ENCODE measurements at places on chromosomes 3 and 15.
A peak's percentile ranks its signal among the peaks of the same experiment; 100 is the strongest.

GRCh38 chr3:133578548-133579191 lies 5.2 kb downstream of the CDV3 start:
- peak; percentile 18 for DNase-seq

DNA sequence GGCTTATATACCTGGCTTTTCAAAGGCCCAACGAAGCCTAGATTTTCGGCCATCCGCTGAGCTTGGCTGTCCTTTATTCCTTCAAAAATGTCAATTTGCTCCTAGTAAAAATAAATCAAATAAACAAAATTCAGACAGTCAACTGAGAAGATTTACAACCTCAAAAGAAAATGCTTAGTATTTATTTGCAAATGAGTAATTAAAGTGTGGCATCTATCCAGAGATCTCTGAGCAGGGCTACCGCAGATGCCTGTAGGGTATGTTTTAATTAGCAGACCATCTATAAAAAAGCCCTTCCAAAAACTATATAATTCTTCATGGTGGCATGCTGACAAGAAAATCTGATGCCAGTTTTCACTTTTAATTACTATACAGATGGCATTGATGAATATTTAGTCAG lies 136.2 kb downstream of the SUCLG2 start:
- DNase-seq, result no peak

DNA sequence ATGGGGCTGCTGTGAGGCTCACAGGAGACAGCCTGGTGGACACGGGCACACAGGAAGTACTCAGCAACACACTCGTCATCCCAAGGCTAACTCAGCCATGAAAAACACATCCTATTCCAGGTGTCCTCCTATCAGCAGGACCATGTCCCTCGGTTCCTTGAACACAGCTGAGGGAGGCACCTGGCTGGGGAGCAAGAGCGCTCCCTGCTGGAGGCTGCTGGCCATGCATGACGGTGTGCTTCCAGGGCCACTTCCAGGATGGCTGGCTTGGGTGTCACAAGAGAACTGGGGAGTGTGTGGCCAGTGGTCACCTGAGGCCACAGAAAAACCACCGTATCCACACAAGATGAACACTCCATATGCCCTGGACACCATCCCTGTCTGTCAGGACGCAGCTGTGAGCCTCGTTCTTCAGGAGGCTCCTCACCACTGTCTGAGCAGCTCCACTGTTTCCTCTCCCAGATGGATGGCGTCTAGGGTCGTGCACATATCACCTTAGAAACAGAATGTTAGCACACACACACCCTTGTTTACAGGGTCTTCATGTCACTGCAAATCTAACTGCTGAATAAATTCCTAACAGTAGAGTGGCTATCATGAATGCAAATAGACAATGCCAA lies 31.0 kb downstream of the POC1A start:
- peak; percentile 55 for DNase-seq

GRCh38 chr3:29561651-29562149 lies 280.8 kb downstream of the RBMS3 start:
- no peak for DNase-seq

DNA sequence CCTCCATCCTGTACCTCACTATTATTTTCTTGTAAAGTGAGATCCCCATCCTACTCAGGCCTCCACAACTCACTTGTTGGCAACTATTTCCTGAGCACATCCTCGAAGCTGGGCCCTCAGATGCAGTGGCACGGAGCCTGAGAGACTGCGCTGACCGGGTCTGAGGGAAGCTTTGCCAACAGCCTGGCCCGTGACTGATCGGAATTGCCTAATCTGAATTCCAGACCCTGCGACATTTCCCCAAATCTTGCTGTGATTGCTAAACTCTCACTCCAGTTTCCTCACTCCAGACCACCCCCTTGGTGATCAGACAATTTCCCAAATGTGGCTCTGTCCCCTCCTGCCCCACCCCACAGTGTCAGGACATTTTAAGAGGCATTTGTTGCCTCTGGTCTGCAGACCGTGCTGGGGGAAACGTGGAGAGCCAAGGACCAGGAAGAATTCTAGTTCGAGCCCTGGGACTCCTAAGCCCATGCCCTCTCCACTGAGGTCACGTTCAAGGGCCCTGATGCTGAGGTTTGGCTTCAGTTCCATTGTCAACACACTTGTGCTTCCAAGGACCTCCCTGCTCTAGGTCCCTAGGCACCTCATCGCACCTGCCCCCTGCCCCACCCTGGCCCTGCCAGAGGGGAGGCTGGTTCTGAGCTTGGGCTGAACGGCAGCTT lies 22.8 kb downstream of the KLHL25 start:
- DNase-seq, result no peak

- no peak for DNase-seq
These were observed 82.8 kb upstream of the CDV3 start for GRCh38 chr3:133490468-133491351.
